ENCODE measurements at places on chromosomes 7 and 10.

GRCh38 chr7:82757-83155 is 109.6 kb upstream of the FAM20C start:
- DNase-seq, result no peak

GRCh38 chr7:152544481-152544927 is 108.7 kb upstream of the KMT2C start:
- no peak for DNase-seq

- DNase-seq, result no peak
These were observed 17.9 kb upstream of the PDSS1 start for GRCh38 chr10:26679588-26679987.

GRCh38 chr7:110541962-110542361 is 549.0 kb upstream of the LRRN3 start:
- DNase-seq, result no peak

Data from NCI-H1105 (cell line).